ENCODE measurements at places on chromosomes 4 and X.

GRCh38 chrX:67536564-67536963, 7.3 kb upstream of the AR start:
- DNase-seq: no peak

DNA sequence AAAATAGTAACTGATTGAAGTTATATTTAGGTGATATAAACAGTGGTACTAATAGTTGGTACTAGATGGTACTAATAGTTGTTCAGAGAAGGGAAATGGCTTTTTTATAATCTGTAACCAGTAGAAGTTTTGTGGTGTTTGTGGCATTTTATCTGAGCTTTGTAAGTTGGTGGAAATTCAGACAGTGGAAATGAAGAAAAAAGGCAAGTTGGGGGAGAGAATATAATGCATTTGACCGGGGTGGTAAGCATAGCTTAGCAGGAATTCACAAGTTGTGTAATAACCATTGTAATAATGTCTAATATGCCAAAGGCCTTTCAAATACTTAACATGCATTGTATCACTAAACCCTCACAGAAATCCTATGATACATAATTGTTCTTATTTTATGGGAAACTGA, 36.3 kb downstream of the DTHD1 start:
- DNase-seq: no peak

GRCh38 chr4:89489338-89489771, 181.8 kb upstream of the GPRIN3 start:
- DNase-seq: no peak

DNA sequence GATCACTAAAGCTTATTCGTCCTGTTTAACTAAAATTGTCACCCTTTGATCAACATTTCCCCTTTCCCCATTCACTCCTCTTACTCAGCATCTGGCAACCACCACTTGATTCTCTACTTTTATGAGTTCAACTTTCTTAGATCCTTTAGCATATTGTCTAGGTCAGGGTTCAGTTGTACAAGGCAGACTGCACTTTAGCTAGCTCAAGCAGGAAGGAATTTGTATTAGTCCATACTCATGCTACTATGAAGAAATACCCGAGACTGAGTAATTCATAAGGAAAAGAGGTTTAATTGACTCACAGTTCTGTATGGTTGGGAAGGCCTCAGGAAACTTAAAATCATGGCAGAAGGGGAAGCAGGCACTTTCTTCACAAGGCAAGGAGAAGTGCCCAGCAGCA, 44.3 kb downstream of the TASL start:
- DNase-seq: no peak

- no peak for DNase-seq
These were observed 77.7 kb downstream of the NFKB1 start for GRCh38 chr4:102578819-102579218.

- DNase-seq: no peak
These were observed 1981.9 kb upstream of the TENM3 start for GRCh38 chr4:180261346-180261745.

- no peak for DNase-seq
These were observed 323.5 kb upstream of the CASK start for GRCh38 chrX:42246814-42247213.

GRCh38 chr4:37008199-37008598, 236.3 kb upstream of the NWD2 start:
- DNase-seq: no peak

- DNase-seq: no peak
These were observed 15.6 kb downstream of the CXorf66 start for GRCh38 chrX:139949703-139950102.

DNA sequence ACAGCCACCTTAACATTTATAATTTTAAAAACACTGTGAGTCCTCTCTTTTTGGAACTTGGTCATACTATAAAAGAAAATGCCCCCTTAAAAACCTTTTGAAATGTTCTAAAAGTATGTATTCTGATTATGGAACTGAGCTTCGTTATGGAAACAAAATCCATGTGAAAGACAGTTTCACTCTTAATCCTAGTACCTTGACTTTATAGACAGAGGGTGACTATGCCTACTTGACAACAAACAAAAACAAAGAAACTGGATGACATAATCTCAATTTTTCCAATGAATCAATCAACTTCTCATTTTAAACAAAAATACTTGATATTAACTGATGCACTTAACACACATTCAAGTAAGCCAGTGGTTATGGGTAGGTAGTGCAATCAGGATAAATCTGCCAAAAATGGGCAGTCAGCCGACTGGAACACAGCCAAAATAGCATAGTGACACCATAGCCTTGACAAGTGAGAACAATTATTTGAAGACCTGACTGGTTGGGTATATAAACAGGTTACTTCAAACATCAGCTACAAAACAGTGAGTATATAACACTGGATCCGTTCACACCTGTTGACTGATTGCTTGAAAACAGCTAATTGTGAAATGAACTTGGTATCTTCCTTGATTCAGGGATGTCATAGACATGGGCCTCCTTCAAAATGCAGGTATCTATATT, 265.5 kb downstream of the PPP3CA start:
- no peak for DNase-seq
